ENCODE measurements at places on chromosomes 16 and 17.

DNA sequence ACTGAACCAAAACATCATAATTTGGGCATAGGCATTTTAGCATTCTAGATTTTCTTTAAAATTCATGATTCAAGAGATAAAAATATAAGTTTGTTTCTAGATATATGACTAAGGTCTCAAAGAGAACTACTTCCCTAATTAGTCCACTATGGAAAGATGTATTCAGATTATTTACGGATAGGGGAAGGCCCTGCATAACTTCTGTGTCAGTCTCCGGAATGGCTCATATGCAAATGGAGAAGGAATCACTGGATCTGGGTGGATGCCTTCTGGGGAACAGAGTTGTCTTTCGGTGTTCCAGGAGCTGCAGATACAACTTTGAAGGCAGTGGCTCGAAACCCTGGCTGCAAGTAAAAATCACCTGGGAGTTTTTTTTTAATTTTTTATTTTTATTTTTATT is 17.1 kb upstream of the WFIKKN2 start:
- no peaks in the 10 kb centered on the region for H3K36me3 ChIP-seq
- H3K27me3 ChIP-seq = no peaks in the 10 kb centered on the region
- H3K4me1 ChIP-seq = peaks cover 7% of the 10 kb centered on the region
- H3K27ac ChIP-seq = no peak overlapping the region
- H3K4me3 ChIP-seq = no peak overlapping the region

GRCh38 chr16:11725457-11725856 is 17.2 kb downstream of the TXNDC11 start:
- no peak for DNase-seq
- peaks cover 46% of the 10 kb centered on the region for H3K36me3 ChIP-seq
- no peak overlapping the region for H3K27ac ChIP-seq
- H3K4me3 ChIP-seq = no peak overlapping the region
- H3K4me1 ChIP-seq = peaks cover 3% of the 10 kb centered on the region

GRCh38 chr17:27269974-27270373 is 23.9 kb upstream of the WSB1 start:
- no peak for DNase-seq
- H3K27ac ChIP-seq = no peak overlapping the region
- no peaks in the 10 kb centered on the region for H3K4me1 ChIP-seq
- no peaks in the 10 kb centered on the region for H3K27me3 ChIP-seq
- H3K36me3 ChIP-seq = no peaks in the 10 kb centered on the region
- no peak overlapping the region for H3K4me3 ChIP-seq

- DNase-seq = no peak
- H3K4me3 ChIP-seq = no peak overlapping the region
- H3K27ac ChIP-seq = no peak overlapping the region
- H3K36me3 ChIP-seq = no peaks in the 10 kb centered on the region
These were observed 173.9 kb downstream of the MAF start for GRCh38 chr16:79426663-79427062.

GRCh38 chr17:32161506-32162365 is 19.4 kb downstream of the RHOT1 start:
- H3K36me3 ChIP-seq = peaks cover 16% of the 10 kb centered on the region
- no peaks in the 10 kb centered on the region for H3K27me3 ChIP-seq
- no peak overlapping the region for H3K27ac ChIP-seq

DNA sequence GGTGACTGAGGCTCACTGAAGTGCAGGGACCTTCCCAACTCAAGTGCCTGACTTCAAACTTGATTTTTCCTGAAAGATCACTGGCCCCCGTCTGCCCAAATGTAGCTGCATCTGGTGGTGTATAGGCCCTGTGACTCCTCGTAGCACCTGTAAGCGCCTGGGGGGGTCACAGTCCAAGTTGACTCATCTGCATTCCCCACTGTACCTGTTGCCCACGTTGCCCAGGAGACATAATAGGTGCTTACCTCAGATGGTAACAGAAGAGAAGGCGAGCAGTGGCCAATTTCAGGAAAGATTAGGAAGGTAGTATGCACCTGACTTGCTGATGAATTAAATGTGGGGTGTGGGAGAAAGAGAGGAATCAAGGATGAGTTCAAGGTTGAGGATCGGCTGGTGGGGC is 44.1 kb upstream of the EMP2 start:
- H3K4me1 ChIP-seq = no peaks in the 10 kb centered on the region
- no peak for DNase-seq
- no peak overlapping the region for H3K27ac ChIP-seq
- no peak overlapping the region for H3K4me3 ChIP-seq

GRCh38 chr17:15288859-15289258 is 23.7 kb upstream of the PMP22 start:
- H3K27ac ChIP-seq = no peak overlapping the region
- no peaks in the 10 kb centered on the region for H3K4me1 ChIP-seq
- H3K4me3 ChIP-seq = no peak overlapping the region
- H3K27me3 ChIP-seq = no peaks in the 10 kb centered on the region
- no peaks in the 10 kb centered on the region for H3K36me3 ChIP-seq

DNA sequence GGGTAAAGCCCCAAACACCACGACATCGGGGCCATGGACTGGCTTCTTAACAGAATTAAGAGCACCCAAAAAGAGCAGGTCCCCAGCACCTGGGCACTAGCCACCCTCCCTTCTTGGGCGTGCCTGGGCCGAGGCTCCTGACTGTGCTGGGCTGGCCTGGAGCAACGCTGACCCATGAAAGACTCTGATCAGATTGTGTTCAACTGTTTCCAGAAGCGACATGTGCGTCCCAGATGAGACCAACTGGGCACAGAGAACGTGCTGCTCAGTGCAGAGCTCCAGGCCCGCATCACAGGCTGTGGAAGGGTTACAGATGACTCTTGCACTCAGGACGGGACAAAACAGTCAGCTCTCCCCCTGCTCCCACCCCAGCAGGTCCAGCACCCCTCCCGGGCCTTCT is 100.7 kb downstream of the KCNJ12 start:
- no peak overlapping the region for H3K27ac ChIP-seq
- H3K27me3 ChIP-seq = no peaks in the 10 kb centered on the region
- H3K4me1 ChIP-seq = no peaks in the 10 kb centered on the region
- no peaks in the 10 kb centered on the region for H3K36me3 ChIP-seq
- no peak for DNase-seq

- no peak for DNase-seq
- H3K36me3 ChIP-seq = no peaks in the 10 kb centered on the region
- H3K4me1 ChIP-seq = no peaks in the 10 kb centered on the region
- H3K27ac ChIP-seq = no peak overlapping the region
These were observed 432.5 kb downstream of the HS3ST3B1 start for GRCh38 chr17:14733376-14733775.

- H3K27me3 ChIP-seq = no peaks in the 10 kb centered on the region
- no peak for DNase-seq
- H3K4me3 ChIP-seq = no peak overlapping the region
These were observed 102.8 kb downstream of the IRX5 start for GRCh38 chr16:55033225-55034156.

DNA sequence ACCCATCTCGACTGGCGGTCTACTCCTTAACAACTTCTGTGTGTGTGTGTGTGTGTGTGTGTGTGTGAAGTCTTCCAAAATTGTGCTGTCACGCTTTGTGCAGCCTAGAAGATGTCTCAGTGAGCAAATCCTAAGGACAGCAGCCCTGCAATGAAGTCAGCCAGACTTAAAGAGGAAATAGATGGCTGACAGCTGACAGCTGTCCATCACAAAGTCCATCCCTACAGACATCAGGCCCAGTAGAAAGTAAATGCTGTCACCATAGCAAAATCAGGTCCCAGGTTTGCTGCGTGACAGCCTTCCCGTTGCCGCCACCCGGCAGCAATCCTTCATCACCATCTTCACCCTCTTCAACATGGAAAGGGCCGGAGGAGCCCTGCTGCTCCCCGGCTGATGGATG is 416.0 kb downstream of the SOX9 start:
- H3K27me3 ChIP-seq = no peaks in the 10 kb centered on the region
- H3K36me3 ChIP-seq = no peaks in the 10 kb centered on the region

DNA sequence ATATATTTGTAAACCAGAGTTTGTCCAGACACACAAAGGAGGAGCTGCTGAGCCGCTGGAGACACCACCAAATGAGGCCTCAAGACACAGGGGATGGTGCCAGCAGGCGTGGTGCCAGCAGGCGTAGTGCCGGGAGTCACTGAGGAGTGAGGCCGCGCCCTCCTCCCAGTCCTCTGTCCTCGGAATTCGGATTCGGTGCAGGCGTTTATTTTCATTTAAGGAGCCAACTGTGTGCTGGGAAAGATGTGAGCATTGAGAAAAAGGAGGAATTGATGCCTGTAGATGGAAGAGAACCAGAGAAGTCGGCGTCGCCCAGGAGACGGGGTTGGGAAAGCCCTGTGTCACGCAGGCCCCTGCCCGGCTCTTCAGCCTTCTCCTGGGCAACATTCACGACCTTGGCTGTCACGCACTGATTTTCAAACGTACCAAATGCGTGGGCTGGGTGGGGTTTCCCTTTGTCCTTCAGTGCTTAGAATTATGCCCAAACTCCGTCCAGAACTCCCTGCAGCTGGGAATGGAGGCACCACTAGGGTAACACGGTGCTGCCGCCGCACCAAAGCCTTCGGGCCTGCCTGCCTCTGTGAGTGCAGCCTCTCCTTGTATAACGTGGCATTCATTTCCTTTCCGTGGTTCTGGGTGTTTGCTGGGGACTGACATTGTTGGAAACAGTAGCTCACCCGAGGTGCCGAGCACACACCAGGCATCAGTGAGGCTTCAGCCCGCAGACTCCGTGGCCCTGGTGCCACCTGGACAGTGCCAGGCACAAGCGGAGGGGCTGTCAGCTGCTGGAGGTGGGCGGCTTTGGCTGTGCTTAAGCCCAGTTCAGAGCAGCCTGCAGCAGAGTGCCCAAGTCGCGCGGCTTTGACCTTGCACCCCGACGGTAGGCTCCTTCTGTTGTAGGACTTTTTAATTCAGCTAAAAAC is 49.0 kb upstream of the CHMP6 start:
- peaks cover 18% of the 10 kb centered on the region for H3K4me1 ChIP-seq
- no peaks in the 10 kb centered on the region for H3K27me3 ChIP-seq
- H3K4me3 ChIP-seq = no peak overlapping the region
- peaks cover 36% of the 10 kb centered on the region for H3K36me3 ChIP-seq
- H3K27ac ChIP-seq = no peak overlapping the region
- no peak for DNase-seq

DNA sequence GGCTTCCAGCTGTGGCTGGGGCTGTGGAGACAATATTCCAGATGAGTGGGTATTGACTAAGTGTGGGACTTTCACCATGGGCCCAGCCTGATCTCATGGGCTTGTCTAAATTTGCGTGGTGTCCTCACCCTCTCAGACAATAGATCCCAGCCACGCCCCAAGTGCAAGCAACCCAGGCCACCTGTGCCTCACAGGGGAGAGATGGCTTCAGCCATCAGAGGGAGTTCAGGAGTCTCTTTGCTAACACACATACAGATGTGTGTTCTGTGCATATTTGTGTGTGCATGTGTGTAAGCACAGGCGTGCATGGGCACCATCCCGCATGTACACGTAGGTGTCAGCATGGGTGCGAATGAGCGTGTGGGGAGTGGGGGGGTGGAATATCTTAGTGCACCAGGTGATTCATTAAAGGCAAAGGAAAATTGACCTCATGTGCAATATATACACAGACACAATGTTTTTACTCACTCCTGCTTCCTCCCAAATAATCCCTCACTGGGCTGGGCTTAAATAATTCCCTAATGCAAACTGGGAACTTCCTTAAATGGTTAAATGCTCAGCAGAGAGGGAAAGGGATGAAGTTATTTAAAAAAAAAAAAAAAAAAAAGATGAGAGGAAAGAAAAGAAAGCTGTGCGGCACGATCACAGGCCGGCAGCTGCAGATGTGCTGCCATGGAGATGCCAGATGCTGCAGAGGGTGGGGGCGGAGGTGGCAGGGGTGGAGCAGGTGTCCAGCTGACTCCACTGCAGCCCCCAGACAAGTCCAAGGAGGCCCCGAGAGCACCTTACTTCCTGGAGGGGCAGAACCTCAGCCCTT is 24.0 kb upstream of the CDC42EP4 start:
- DNase-seq = no peak
- no peaks in the 10 kb centered on the region for H3K27me3 ChIP-seq

GRCh38 chr17:3951420-3951819 is 12.8 kb downstream of the ATP2A3 start:
- no peak for DNase-seq
- H3K27me3 ChIP-seq = no peaks in the 10 kb centered on the region
- no peak overlapping the region for H3K4me3 ChIP-seq
- H3K4me1 ChIP-seq = no peaks in the 10 kb centered on the region
- no peak overlapping the region for H3K27ac ChIP-seq

DNA sequence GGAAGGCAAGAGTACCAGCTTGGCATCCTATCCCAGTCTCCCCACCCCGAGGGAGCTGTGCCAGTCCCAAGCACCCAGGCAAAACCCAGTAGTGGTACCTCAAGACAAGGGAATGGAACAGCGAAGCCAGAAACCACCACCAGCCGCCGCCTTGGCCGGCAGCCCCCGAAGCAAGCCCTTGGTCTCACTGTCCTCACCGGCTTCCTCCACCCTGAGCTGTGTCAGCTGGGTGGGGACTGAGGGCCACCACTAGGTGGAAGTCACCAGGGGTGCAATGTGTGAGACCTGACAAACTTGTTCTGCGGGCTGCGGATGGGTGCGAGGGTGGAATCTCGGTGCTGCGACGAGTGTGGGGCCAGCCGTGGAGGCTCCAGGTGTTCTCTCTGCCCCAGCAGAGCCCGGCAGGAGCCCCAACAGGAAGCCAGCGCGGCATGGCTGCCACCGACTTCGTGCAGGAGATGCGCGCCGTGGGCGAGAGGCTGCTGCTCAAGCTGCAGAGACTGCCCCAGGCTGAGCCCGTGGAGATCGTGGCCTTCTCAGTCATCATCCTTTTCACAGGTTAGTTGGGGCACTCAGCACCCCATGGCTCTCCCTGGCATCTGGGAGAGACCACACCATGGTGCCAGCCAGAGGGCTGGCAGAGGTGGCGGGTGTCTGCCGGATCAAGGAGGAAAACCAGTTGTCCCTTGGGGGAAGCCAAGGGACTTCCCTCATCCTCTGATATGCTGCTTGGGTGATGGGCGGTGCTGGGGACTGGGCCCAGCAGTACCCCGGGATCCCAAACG is 6.7 kb downstream of the SMIM5 start:
- no peak overlapping the region for H3K27ac ChIP-seq
- H3K27me3 ChIP-seq = no peaks in the 10 kb centered on the region
- H3K4me1 ChIP-seq = no peaks in the 10 kb centered on the region
- DNase-seq = no peak
- H3K4me3 ChIP-seq = no peak overlapping the region
- no peaks in the 10 kb centered on the region for H3K36me3 ChIP-seq

- H3K4me3 ChIP-seq = no peak overlapping the region
- no peak for DNase-seq
- H3K27ac ChIP-seq = no peak overlapping the region
- H3K27me3 ChIP-seq = no peaks in the 10 kb centered on the region
- no peaks in the 10 kb centered on the region for H3K4me1 ChIP-seq
These were observed 83.0 kb upstream of the CDC42EP4 start for GRCh38 chr17:73394512-73395450.

DNA sequence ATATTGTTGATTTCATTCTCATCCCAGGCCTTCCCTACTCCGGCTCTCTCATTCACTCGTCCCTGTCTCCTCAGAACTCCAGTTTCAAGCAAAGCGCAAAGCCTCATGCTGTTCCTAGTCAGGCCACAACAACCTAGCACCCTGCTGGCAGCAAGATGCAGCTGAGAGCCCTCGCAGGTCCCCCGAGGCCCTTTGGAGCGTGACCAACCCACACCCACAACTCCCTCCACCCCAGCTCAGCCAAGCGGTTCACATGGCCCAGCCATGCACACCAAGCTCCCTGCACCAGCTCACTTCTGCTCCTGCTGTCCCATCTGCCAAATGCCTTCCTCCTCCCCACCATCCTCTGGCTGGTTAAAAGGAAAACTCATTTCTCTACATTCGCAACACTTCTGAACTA is 195.8 kb downstream of the IRX5 start:
- H3K4me1 ChIP-seq = no peaks in the 10 kb centered on the region
- no peaks in the 10 kb centered on the region for H3K27me3 ChIP-seq
- no peak for DNase-seq
- H3K36me3 ChIP-seq = no peaks in the 10 kb centered on the region

GRCh38 chr17:80068301-80069222 is 32.1 kb downstream of the CCDC40 start:
- no peaks in the 10 kb centered on the region for H3K36me3 ChIP-seq
- H3K27ac ChIP-seq = no peak overlapping the region
- H3K4me1 ChIP-seq = no peaks in the 10 kb centered on the region
- H3K27me3 ChIP-seq = no peaks in the 10 kb centered on the region
- H3K4me3 ChIP-seq = no peak overlapping the region
- no peak for DNase-seq

All from effector memory CD4-positive, alpha-beta T cell (primary cell).